Stimulated activated CD4-positive, alpha-beta T cell treated with anti-CD3 and anti-CD28 coated beads, Interleukin-4, amount 100 ng/mL, for 1 hour (primary cell): ENCODE measurements at places on chromosomes 5 and 9.

GRCh38 chr9:126916909-126917308, 2.3 kb downstream of the RALGPS1 start:
- DNase-seq: no peak

- peak; percentile 17 for DNase-seq
Measured at GRCh38 chr5:141811287-141812155, 66.7 kb downstream of the PCDH1 start.

GRCh38 chr9:119487118-119487827, 118.0 kb upstream of the BRINP1 start:
- DNase-seq: no peak

DNA sequence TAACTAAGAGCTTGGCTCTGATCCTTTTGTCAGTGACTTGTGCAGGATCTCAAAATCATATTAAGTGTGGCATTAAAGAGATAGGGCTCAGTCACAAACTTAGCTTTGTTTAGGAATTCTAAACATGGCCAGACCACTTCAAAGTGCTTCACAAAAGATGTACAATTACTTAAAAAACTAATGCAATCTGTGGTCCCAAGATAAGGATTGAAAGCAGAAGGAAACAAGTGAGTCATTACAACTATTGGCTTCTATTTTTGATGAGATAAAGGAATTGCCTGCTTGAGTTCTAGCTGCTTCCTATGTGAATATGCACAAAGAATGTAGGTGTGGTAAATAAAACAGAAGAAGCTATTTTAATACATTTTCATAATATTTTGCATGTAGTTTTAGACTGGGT, 44.9 kb upstream of the SLC12A2 start:
- DNase-seq: no peak

DNA sequence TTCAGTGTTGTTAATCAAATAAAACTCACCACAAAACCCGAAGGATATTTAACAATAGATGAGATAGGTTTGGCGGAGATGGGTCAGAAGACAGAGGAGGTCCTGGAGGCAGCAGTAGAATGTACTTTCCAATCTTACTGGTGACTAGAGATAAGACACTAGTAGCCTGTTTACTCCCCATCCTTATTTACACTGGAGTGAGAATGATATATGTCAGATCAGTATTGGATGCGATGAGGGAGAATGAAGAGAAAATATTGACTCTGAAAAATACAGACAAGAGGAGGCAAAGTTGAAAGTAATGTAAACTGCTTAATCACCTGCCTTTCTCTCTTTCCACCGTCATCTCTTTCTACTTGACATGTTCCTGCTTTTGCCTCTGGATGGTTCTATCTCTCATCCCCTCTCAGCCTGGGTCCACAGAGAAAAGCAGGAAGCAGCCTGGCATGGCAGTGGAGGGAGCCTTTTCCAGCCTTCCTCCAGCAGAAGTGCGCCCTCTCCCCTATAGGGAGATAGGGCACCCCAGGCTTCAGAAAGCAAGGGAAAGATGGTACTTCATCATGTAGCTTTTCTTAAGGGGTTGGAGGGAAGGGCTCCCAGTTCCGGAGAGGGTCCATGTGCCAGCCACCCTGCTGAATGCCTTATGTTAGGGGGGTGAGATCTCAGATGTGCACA, 11.1 kb downstream of the PALM2AKAP2 start:
- no peak for DNase-seq

GRCh38 chr5:98927989-98928872, 576 bp downstream of the CHD1 start:
- peak; percentile 57 for DNase-seq

DNA sequence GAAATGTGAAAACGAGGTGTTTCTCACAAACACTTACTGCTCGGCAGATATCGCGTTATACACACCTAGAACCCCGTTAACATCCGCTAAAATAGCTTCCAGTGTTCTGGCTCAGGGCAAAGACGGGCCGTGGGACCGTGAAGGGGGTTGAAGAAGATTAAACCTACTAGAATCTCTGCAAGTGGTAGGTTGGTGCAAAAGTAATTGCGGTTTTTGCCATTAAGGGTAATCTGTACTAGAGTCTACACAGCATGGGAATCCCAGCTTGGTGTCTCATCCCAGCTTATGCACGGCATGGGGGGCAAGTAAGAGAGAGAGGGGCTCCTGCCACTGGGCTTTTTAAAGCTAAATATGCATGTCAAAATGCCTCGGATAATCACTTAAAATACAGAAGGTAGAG, 43.9 kb downstream of the HRH2 start:
- DNase-seq: no peak

DNA sequence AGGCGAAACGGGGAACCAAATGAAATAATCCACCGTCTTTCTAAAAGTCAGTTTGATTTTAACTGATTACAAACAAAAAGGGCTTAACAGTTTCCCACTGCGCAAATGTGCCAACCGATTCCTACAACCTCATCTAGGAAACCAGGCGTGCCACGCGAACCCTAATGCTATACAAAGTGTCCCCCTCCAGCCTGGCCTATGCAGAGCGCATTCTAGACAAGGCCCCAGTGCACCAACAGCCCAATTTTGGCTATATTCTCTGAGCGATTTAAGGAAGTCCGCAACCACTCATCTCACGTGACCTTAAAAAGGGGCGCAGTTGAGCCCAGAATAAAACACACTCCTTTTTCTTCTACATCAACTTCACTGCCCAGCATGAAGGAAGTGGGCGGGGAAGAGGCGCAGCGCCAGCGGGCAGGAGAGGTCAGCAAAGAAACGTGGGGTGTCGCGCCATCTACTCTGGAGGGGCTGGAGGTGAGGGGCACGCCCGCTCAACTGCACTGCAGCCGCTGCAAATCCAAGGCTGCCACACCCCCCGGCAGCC, 779 bp downstream of the FAM13B start:
- no peak for DNase-seq

- DNase-seq: no peak
Measured at GRCh38 chr9:99563364-99563763, 258.3 kb upstream of the NR4A3 start.

DNA sequence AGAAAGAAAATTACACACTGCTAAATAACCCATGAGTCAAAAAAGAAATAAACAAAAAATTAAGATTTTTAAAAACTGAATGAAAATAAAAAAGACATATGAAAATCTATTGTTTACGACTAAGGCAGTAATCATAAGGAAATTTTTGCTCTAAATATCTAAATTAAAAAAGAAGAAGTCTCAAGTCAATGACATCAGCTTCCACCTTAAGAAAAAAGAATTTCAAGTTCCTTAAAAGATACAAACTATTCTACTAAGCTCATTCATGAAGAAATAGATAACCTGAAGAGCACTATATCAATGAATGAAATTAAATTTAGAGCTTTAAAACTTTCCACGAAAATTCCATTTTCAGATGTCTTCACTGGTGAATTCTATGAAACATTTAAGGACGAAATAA, 15.7 kb upstream of the STARD4 start:
- no peak for DNase-seq

DNA sequence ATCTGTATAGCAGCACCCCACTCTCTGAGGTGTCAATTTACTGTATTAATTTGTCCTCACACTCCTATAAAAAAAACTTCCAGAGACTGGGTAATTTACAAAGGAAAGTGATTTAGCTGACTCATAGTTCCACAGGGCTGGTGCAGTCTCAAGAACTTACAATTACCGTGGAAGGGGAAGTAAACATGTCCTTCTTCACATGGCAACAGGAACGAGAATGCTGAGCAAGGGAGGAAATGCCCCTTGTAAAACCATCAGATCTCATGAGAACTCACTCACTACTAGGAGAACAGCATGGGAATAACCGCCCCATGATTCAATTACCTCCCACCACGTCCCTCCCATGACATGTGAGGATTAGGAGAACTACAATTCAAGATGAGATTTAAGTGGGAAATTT, 602.6 kb downstream of the MTRR start:
- no peak for DNase-seq

GRCh38 chr9:99867536-99867935, 38.9 kb upstream of the STX17 start:
- DNase-seq: no peak

- DNase-seq: no peak
Measured at GRCh38 chr5:173450188-173450587, 122.0 kb upstream of the STC2 start.

GRCh38 chr5:148397968-148398595, 14.3 kb downstream of the FBXO38 start:
- DNase-seq: no peak

- DNase-seq: no peak
Measured at GRCh38 chr9:98571643-98572042, 137.1 kb downstream of the GABBR2 start.

GRCh38 chr5:131186561-131187256, 16.0 kb downstream of the LYRM7 start:
- DNase-seq: no peak

- no peak for DNase-seq
Measured at GRCh38 chr5:104088876-104089778, 526.5 kb upstream of the NUDT12 start.

- DNase-seq: no peak
Measured at GRCh38 chr5:111383288-111383970, 128.9 kb downstream of the STARD4 start.

DNA sequence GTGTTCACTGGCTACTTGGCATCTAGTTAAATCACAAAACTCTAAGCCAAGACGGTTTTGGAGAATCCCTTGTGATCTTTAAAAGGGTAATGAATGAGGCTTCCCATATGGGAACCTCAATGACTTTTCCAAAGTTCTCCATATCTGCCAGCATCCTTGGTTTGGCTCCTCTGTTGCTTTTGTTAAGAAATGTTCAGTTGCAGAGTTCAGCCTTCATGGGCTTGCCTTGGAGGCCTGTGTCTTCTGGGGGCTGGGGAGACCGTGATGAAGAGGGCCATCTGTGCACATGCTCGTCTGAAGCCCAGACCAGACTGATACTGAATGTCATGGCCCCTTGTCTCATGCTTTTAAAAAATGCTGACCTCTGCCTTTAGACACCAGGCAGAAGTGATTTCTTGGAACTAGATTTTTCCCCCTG, 84.3 kb downstream of the RAI14 start:
- DNase-seq: no peak

- no peak for DNase-seq
Measured at GRCh38 chr5:142683881-142684505, 1.9 kb downstream of the FGF1 start.

GRCh38 chr5:151156507-151157420, 815 bp downstream of the ANXA6 start:
- peak; percentile 24 for DNase-seq

- no peak for DNase-seq
Measured at GRCh38 chr9:121711797-121712196, 60.4 kb downstream of the DAB2IP start.

GRCh38 chr9:107750741-107751566, 261.4 kb upstream of the KLF4 start:
- no peak for DNase-seq

GRCh38 chr9:10252174-10252573, 360.6 kb downstream of the PTPRD start:
- DNase-seq: no peak

DNA sequence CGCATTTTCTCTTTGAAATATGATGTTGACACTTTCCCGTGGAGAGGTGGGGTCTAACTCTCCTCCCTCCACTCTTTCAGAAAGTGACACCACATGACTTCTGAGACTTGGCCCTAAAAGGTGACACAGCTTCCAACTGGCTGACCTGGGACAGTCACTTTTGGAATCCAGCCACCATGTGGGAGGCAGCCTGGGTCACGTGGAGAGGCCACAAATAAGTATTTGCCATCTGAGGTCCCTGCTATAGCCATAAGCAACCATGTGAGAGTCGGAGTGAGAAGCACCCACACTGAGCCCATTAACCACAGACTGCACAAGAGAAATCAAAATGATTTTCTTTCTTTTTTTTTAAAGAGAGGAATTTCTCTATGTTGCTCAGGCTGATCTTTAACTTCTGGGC, 4.1 kb upstream of the PHYKPL start:
- DNase-seq: no peak

GRCh38 chr5:14516901-14517300, 64.7 kb upstream of the OTULINL start:
- DNase-seq: no peak

DNA sequence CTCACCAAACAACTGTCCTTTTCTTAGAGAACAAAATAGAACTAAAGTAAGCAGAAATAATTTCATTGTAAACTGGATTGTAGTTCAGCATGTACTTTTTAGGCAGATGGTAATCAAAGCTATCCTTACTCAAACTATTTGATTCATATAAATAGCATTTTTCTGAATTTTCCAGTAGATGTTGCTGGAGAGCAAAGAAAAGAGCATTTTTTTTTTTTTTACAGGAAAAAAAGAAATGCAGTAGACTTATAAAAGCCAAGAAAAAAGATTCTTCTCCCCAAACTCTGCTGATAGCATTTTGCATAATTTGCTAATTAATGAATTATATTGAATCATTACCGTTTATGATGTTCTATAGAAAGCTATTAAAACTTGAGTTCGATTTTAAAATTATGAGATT, 715.3 kb upstream of the WWC1 start:
- DNase-seq: no peak

DNA sequence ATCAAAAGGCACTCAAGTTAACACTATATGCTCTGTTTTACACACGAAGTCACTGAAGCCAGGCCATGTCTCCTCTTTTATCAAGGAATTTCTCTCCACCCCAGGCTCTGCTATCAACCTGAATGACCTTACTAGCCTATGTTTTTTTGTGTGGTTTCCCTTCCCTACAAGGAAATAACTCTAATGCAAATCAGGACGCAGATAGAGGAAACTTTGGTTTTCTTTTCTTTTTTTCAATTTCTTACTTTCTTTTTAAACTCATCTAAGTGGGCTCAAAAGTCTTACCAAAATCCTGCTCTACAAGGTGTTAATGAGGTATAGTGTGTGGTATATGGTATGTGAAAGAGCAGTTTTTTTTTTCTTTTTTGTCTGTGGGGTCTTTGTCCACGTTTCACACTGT, 5.5 kb upstream of the SLC46A2 start:
- no peak for DNase-seq

GRCh38 chr5:176676361-176676824, 29.1 kb downstream of the TSPAN17 start:
- no peak for DNase-seq

DNA sequence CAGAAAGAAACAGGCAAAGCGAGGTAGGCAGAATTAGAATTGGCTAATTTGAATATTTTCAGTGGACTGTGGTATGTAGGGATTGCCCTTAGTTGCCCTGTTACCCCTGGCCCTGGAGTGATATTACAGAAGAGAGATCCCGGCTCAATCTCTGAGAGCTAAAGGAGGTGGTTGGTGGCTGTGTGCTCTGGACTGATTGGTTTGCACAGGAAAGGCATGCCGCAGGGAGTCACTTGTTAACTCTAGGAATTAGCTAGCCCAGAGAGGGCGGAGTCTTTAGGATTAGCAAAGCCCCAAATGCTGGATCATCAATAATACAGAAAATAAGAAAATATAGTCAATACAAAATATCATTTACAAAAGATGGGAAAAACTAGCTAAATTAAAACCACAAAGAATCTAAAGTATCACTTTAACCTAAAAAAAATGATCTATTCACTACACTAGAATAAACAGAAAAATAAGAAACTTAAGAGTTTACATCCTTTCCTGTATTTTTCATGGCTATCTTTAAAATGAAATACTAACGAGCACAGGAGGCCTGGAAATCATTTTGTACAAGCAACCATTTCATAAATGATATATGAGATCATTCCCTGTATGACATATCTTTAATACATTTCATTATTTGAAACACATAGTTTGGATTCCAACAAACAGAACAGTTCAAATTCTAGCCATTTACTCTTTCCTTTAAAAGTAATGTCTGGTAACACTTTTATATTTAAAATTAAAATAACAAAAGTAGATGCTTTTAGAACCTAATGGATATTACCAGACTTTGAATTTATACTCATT, 71.1 kb downstream of the GNAQ start:
- no peak for DNase-seq

- DNase-seq: no peak
Measured at GRCh38 chr9:77829420-77829819, 181.3 kb upstream of the GNA14 start.
